ENCODE measurements at places on chromosomes 6 and 20.

- no peak for DNase-seq
Measured at GRCh38 chr20:35849706-35850105, 77.9 kb downstream of the PHF20 start.

DNA sequence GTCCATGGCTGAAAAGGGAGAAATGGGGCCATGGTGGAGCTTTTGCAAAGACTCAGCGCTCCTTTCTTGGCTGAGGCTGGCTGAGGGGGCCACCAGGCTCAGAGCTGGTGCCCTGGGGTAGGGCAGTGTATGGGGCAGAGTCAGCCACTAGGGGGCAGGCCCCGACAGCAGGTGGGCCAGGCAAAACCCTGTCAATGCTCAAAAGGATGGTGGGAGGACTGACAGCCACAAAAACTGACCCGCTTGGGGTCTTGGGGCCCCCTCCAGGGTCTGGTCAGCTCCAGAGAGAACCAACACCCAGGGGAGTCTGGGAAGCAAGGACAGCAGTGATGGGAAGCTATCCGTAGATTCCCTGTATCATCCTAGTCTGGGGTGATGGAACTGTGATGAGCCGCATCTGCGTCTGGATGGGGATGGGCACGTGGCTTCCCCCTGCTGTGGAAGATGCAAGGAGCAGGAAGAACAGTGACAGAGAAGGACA, 306.9 kb downstream of the DHX35 start:
- DNase-seq = no peak

GRCh38 chr20:48556956-48557355, 270.8 kb downstream of the PREX1 start:
- no peak for DNase-seq

DNA sequence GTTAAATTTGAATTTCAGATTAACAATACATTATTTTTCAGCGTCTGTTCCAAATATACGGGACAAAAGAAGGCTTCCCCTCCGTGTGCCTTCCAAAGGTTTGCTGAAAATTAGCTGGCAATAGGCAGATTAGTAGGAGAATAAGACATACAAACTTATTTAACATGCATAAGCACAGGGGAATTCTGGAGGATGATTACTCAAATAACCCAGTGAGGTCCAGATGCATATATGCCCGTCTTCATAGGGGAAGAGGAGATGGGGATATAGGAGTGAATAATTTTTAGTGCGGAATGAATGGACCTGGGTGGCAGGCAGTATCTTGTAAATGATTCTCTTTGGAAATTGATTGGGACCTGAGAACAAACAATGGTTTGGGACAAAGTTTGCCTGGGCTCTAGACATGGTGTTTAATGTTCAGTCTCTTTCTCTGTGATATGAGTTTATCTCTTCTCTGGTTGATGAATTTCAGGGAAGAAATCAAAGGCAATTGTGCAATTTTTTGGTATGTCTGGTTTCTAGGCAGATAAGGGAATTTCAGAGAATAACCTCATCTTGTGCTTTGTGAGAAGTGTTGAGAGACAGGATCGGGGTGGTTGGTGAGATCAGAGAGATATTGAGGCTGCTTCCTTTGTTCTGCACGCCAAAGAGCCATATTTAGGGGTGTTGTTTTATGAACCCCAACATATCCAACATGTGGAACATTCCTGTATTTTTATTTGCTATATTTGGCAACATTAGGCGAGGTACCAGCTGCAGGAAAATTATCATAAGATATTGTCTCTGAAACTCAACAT, 63.7 kb downstream of the MKKS start:
- DNase-seq = no peak
